ENCODE measurements at places on chromosomes 2 and 18.

DNA sequence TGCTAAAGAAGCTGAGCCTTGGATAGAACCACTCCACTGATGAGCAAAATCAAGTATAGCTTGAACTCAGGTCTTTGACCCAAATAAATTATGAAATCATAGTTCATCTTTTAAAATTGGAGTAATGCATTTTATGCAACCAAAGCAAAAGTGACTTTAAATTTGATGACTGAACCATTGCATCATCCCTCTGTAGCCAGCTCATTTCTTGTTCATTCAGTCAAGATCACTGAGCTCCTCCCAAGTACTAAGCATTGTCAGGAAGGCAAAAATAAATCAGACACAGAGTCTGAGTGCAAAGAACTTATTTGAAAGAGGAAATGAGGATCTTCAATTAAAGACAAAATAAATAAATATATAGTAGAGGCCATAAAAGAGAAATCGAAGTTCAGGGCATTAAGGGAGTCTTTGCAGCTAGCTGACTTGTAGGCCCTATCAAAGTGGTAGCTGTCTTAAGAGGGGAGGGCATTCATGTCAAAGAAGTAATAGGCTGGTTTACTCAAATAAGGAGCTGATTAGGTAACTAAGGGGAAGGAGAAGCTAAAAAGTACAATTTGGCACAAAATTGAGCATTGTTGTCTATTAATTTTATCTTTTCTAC, 411.8 kb downstream of the MTX2 start:
- no peak for DNase-seq

DNA sequence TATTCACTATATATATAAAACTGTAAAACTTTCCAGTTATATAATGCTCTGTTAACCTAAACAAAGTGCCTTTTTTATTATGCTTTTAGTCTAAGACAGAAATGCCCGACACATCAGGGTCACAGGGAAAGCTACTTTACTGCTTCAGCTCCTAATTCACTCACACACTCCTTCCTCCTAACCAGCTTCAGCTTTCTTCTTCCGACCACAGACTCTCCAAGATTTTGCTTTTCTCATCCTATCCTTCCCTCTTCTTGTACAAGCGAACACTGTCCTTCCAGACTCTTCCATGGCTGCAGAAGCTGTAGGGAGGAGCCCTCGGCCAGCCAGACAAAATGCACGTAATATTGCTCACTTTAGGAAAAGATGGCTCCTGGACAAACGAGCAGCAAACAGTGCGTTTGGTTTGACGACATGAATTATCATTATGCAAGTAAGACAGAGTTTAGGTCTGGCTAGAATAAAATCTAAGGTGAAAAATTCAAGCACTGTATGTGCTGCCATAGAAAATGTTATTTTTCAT, 47.5 kb upstream of the HNRNPA3 start:
- DNase-seq = no peak

GRCh38 chr2:128753321-128753720, 434.7 kb upstream of the HS6ST1 start:
- DNase-seq = no peak

GRCh38 chr2:182593394-182593975, 122.6 kb upstream of the DNAJC10 start:
- DNase-seq = no peak

DNA sequence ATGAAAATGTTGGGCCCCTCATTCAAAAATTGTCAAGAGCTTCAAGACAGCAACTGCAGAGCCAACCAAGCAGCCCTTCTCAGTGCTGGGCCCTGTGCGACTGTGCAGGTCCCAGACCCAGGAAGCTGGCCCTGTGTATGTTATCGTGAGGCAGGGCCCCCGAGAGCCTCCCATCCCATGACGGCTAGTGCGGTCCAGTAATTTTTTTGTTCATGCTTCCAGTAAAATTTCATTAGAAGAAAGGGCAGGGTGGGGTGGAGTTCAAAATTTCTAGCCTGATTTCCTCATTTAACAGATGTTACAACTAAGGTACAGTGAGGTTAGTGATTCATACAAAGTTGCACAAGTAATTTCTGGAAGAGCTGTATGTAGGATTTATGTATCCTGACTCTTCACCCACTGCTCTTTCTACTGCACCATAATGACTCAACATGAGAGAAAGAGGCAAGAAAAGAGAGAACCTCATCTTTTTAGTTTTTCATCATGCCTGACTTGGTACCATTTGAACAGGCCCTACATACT, 105.5 kb downstream of the ZEB2 start:
- DNase-seq = no peak

DNA sequence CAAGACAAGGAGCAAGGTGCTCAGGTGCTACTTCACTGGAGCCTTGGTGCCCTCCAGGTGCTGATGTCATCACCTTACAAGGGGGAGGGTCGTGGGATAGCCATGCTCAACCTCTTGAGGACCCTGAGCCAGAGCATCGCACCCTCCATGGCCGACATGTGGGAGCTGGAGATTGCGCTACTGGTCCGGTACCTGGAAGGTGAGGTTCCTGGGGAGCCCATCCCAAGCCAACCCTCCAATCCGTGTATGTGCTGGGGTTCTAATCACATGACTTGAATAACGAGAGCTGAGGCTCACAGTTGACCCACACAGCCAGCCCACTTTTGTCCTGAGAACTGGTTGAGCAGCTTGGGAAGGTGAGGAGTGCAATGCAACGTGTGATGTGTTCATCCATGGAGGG, 25.9 kb downstream of the MROH2A start:
- DNase-seq = no peak

DNA sequence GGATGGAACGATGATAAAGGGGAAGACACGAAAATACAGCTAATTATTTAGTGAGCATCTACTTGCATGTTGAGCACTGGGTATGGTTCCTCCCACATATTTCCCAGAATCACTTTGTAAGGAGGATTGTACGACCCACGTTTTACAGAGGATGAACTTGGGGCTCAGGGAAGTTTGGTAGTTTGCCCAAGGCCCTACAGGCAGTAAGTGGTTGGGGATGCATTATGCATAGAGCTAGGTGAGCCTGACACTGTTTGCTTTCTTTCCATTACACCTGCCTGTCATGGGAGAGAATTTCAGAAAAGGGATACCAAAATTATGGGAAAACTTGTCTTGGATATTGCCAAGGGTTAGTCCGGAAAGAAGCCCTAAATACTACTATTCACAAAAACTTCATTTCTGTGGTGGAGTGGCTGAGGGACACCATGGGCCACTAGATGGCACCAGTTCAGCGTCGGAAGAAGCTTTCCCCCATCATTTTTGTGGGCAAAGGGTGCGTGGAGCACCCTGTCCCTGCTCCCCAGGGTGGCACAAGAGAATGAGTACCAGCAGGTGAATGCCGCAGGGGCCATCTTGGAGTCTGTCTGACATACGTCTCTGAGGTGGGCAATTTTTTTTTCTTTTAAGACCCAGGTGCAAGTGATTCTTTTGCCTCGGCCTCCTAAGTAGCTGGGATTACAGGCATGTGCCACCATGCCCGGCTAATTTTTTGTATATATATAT, 23.5 kb upstream of the C18orf32 start:
- DNase-seq = no peak

- DNase-seq = no peak
These were observed 67.3 kb downstream of the B3GNT2 start for GRCh38 chr2:62263076-62263715.

DNA sequence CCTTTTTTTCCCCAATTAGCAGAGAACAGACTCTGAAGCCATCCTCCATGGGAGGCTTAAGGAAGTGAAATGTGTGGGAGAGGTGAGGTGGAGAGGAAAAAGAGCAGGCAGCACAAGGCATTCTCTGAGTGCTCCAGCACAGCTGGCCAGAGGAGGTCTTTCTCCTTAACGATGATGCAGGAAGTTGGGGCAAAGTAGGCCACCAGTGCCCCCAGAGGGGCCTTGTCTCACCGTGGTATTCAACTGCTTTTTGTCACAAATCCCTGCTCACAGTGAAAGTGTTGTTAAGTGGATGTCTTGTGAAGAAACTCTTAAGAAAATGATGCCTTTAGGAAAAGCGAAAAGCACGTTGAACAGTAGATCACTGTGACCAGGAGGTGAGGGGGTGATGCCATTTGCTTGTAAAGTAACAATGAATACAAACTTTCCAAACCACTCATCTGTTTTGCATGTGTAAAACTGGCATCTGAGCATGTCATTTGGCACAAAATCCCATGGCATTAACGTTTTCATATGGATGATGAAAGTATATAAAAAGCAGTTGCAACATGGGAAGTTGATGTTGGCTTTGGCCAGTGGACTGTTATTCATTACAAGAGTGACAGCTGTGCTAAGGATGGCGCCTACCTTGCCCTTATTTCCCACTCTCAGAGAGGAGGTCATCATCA, 49.2 kb upstream of the CDC42EP3 start:
- no peak for DNase-seq

- DNase-seq = no peak
These were observed 129.5 kb upstream of the NYAP2 start for GRCh38 chr2:225270053-225270452.

DNA sequence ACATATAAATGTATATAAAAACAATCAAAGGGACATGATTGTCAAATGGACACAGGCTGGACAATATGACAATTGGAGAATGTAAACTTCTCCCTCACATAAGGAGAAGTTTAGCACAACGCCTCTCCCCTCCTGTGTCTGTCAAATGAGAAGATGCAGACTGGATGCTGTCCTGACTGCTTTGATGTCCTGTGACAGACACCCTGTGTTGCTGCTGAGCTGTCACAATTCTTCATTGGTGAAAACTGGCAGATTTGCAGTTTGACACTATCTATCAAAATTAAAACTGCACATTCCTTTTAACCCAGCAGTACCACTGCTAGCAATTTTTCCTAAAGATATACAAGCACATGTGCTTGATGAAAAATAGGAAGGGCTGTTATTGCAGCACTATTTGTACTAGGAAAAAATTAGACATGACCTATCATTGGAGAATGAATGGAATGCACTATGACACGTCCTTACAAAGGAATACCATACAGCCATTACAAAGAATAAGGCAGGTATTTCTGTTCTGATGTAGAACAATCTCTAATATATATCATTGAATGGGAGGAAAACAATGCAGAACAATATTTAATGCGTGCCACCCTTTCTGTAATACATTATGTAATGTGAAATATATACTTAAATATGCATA, 12.4 kb downstream of the DPYSL5 start:
- no peak for DNase-seq

DNA sequence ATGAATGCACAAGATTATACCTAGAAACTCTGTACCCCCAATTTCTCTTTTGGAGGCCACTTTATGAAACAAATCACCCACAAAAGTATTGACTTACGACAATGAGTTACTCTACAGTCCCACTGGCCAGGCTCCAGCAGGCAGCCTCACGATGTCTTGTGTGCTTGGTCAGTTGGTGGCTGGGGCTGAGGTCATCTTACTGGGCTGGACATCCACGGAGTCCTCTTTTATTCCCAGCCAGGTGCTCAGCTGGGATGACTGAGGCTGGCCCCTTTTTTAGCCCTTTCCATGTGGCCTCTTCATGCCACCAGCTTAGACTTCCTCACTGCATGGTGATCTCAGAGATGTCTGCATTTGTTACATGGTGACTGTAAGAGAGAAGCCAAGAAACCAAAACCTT, 8.9 kb upstream of the ID2 start:
- DNase-seq = no peak

GRCh38 chr2:10788855-10789254, 23.7 kb downstream of the PDIA6 start:
- DNase-seq = no peak

- no peak for DNase-seq
These were observed 871 bp upstream of the ALS2 start for GRCh38 chr2:201781557-201782051.

DNA sequence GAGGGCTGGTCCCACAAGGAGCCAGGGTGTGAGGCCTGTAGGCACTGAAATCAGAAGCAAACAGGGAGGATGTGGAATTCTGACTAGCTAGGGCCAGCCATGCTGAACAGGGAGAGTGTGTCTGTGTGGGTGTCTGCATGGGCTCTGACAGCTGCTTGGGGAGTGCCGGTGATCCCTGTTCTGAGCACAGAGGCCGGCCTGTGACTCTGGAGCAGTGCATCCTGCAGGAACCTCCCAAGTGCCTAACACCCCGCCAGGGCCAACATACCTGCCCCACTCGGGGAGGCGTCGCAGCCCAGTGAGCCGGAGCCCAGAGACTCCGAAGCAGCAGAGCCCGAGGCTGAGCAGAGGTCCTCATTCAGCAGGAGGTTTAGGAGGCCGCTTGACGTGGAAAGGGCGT, 11.5 kb upstream of the HES6 start:
- DNase-seq = no peak

- no peak for DNase-seq
These were observed 11.0 kb upstream of the HK2 start for GRCh38 chr2:74822771-74823566.

DNA sequence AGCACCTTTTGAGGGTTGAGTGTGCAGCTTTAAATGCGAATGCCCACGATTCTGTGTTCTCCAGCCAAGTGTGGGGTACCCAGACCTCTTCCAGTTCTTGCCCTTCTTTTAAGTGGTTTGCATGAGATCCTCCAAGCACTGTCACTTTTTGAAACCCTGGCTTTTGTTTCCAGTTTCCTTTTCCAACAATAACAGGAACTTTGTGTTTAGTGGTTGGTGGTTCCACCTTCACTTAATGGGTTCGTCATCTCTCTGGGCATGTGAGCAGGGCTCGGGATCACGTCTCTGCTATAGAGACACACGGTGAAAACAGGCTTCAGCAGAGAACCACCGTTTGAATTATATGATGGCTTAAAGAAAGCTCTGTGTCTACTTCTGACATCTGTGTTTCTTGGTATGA, 197.6 kb downstream of the LDLRAD4 start:
- no peak for DNase-seq

DNA sequence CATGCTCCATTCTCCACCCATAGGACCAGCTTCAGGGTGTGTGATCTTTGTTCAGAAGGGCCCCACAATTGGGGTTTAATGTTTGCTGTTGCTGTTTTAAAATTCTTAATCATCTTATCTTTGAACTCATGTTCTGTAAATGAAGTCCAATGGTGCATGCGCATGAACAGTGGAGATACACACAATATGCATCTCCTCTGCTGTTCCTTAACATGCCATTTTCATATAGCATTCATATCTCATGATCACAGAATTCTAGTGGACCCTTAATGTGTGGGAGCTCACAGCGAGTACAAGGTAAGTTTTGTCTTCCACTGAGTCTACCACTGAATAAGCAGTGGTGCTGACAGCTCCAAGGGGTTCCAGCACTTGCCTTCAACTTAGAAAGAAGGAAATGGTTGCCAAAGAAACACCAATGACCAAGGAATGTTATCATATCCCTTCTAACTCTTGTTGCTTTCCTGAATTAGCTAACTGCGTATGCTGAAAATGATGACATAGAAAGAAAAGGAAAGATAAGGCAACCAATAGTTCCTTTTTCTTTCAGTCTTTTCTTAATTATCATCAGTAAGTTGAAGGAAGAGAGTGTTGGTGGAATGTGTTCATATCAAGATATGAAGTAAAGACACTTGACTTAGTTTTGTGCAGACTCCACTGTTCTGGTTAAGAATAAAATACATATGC, 258.9 kb upstream of the FBXO11 start:
- DNase-seq = no peak

Measured in cortex of kidney (tissue), 1 donor.